ENCODE measurements at places on chromosomes 3 and 15. TPM values are rescaled to one million over a fixed set of nuclear protein-coding genes. Genes with fewer than 3 reads are reported as not detected.
A peak's percentile ranks its signal among the peaks of the same experiment; 100 is the strongest.

DNA sequence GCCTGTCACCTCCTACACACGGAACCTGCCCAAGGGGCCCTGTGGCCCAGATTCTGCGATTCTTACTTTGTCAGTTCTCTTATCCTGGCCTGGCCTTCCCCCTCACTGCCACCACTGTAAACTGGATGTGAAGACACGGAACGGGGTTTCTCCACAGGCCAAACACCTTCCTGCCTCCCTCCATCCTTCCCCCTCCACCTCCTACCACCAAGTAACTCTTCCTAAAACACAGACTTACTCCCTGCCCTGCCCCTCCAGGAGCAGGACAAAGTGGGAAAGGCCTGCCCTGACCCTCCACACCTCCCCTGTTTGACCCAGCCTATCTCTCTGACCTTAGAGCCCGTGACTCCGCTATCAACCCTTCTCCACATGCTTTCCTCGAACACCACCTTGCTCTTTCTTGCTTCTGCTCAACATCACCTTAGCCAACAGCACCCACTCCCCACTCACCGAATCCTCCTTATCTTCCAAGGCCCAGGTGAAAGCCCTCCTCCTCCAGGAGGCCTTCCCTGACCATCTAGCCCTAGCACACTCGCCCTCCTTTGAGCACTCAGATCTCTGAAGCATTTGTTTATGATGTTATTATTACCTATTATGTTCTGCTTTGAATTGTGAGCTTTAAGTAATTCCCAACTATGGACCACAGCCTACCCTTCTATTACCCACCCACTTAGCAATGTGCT lies 7.6 kb downstream of the CA12 start:
- no peaks in the 10 kb centered on the region for H3K27me3 ChIP-seq
- no peaks in the 10 kb centered on the region for H3K36me3 ChIP-seq
- no peaks in the 10 kb centered on the region for H3K4me1 ChIP-seq
- no peak for DNase-seq
- H3K4me3 ChIP-seq, result no peak overlapping the region

GRCh38 chr3:194974468-194975135 lies 288.9 kb downstream of the FAM43A start:
- no peaks in the 10 kb centered on the region for H3K4me1 ChIP-seq
- no peak overlapping the region for H3K27ac ChIP-seq

- H3K4me1 ChIP-seq, result no peaks in the 10 kb centered on the region
- H3K4me3 ChIP-seq, result peak overlapping the region; percentile 36
- H3K27ac ChIP-seq, result no peak overlapping the region
These were observed 2.6 kb upstream of the TIGIT start for GRCh38 chr3:114290911-114291901.

DNA sequence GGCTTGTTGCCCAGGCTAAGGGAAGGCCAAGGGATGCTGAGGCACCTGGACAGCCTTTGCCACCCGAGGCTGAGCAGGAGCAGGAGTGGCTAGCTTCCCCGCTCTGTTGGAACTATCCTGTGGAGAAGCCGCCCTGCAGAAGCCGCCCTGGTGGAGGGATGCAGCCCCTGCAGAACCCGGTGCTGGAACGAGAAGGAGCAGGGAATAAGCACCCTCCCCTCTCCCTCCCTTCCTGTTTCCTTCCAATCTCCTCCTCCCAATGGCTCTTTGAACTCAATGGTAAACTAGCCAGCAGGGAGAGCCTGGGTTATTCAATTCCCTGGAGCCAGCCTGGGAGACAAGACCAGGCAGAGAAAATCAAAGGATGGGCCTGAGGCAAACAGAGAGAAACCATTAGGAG lies 11.8 kb upstream of the HRG start:
- DNase-seq, result no peak
- H3K27ac ChIP-seq, result no peak overlapping the region
- no peaks in the 10 kb centered on the region for H3K4me1 ChIP-seq

GRCh38 chr3:142035308-142035922 lies 113.9 kb downstream of the TFDP2 start:
- H3K4me1 ChIP-seq, result no peaks in the 10 kb centered on the region
- no peak overlapping the region for H3K27ac ChIP-seq
- no peak overlapping the region for H3K4me3 ChIP-seq
- H3K36me3 ChIP-seq, result no peaks in the 10 kb centered on the region
- DNase-seq, result no peak

DNA sequence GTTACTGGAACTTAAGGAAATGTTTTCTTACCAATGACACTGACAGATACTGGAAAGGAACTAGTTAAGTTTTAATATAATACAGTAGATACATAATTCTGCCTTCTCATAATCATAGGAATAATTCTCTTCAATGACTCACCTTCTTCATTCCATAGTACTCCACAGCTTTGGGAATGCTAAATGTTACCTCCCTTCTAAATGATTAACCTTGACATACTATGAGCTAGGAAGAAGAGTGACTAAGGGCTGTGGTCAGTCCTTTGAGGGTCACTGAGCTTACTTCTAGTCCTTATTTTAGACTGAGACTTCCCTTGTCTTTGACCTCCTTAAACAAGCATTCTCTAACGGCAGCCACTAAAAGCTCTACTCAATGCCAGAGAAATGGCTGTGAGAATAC lies 69.6 kb upstream of the PPIB start:
- H3K27ac ChIP-seq, result no peak overlapping the region
- H3K27me3 ChIP-seq, result no peaks in the 10 kb centered on the region
- no peak overlapping the region for H3K4me3 ChIP-seq
- no peaks in the 10 kb centered on the region for H3K36me3 ChIP-seq
- DNase-seq, result no peak

Gene RAD54L2
- total RNA-seq, result 40.6 TPM

Gene P2RY13
- not detected for total RNA-seq

Gene GABRB3
- 16.2 TPM for total RNA-seq

Gene KATNBL1
- total RNA-seq, result 83.7 TPM

Gene LRRC49
- 19.9 TPM for total RNA-seq

Gene ISG20
- 8.7 TPM for total RNA-seq

Measured in testis (tissue), 5 donors.